Activated gamma-delta T cell treated with Interleukin-2 at 50 U/mL for 16 hours (primary cell): ENCODE measurements at places on chromosomes 1 and 21.

- DNase-seq: no peak
Observed at GRCh38 chr1:109802901-109803561, 39.3 kb upstream of the EPS8L3 start.

DNA sequence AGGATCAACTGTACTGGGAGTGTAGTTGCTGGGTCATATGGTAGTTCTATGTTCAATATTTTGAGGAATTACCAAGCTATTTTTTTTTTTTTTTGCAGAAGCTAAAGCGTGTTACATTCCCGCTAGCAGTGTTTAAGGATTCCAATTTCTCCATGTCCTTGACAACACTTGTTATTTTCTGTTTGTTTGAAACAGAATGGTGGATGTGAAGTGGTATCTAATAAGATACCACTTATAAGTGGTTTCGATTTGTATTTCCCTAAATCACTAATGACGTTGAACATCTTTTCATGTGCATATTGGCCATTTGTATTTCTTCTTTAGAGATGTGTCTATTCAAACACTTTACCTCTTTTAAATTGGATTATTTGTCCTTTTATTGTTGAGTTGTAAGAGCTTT, 112.2 kb downstream of the DISP1 start:
- DNase-seq: no peak

DNA sequence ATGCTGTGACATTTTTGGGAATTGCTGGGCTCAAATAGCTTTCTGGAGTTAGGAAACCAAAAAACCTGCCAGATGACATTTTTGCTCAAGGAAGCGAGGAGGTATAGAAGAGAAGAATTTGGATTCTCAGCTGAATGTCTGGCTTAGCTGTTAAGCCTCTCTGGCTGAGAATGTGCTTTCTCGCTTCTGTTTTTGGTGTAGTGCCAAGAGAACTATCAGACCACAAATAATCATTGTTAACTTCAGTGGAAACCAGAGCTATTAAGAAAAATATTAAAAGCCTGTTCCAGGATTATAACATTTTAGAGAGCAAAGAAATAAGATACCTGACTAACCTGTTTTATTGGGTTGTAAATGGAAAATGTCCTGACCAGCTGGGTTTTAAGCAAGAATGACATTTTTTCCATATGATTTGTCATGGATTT, 39.5 kb upstream of the DIPK1A start:
- no peak for DNase-seq

GRCh38 chr1:30410153-30410851, 313.1 kb downstream of the MATN1 start:
- DNase-seq: no peak

DNA sequence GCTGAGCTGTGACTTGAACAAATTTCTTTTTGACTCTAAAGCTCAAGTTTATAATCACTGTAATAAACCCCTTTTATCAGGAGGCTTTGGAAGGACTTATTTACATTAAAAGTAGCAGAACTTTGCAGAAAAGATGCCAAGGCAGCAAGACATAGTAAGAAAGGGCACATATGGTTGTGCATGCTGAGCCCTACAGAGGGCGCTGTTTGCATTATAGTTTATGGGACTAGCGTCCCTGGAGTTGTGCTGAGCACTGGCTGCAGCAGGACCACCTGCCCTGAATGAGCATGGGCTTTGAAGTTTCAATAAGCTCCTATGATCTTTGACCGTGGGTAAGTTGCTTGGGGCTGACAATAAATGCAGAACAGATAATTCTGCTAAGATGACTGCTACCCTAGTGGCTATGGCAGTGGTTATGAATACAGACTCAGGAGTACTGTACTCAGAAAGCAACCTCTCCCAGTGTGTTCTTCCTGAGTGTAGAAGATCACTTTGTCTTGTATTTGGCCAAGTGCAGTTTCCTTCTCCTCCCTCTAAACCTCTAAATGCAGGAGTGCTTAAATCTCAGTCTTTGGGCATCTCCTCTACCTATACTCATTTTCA, 45.4 kb upstream of the USP1 start:
- DNase-seq: no peak

DNA sequence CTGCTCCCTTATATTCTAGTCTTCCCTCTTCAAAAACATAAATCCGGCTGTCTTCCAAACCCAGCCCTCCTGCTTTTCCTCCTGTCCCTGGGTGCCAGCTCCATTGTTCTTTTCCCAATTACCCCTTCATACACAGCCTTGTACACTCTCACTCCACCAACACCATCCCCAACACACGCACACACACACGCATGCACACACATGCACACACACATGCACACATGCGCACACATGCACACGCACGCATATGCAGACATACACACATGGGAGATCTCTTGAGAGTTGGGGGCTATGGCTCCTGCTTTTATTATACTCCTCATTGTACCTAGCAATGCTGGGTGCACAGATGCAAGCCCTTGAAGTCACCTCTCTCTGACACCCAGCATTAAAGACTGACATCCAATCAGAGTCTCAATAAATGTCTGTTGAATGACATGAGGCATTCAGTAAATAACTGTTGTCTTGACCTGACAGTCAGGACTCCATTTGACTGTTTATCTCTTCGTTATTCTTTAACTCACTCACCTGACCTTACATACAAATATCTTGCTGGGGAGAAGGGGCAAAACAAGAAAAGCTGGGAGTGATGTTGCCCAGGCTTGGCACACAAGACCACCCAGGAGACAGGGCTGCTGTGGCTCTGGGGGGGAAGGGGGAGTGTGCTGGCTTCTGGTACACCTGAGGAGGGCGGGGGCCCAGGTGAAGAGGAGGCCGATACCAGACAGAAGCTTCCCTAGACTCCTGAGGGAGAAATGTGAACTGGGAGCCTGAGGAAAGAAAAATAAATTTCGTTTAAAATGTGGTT, 16.0 kb downstream of the ABCA4 start:
- no peak for DNase-seq

GRCh38 chr1:224922404-224923164, 6.9 kb upstream of the DNAH14 start:
- DNase-seq: no peak

- no peak for DNase-seq
Observed at GRCh38 chr1:30895944-30896660, 12.5 kb downstream of the SDC3 start.

DNA sequence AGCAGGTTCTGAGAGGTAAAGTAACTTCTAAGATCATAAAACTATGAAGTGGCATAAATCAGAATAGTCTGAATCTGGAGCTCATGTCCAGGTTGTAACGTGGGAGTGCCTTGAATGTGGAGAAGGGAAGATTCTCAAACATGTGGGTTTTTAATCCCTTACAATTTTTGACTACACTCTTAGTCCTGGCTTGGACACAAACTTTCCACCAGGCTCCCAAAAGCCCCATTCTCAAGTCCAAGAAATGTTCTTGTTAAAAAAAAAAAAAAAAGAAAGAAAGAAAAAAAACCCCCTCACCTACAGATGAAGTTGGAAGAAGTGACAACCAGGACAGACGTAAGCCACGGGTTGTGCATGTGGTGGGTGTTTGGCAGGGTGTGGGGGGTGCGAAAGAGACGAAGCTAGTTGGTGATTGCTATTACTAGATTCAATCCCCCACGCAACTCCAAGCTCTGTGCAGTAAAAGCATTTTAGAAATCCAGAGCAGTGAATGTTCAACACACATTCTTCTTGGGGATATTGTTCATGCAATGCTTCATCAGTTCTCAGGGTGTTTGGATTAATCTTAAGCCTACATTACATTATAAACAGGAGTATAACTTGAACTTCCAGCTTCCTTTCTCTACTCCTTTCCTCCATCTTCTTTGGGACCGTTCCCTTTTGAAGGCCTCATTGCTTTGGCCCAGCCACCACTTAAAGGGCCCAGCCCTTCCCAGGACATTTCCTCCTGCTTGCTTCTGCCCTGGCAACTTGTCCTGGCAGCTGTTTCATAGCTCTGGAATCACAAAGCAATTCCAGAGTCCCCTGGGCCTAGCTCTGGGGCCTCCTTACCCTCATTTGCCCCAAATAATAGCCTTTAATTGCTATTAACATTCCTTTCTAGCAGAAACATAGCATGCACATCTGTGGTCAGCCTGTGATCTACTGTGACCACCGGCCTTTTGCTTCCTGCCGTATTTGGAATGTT, 41.8 kb downstream of the PHC2 start:
- no peak for DNase-seq

GRCh38 chr21:29323189-29323588, 24.5 kb downstream of the BACH1 start:
- DNase-seq: no peak

GRCh38 chr1:163094589-163094988, 25.4 kb downstream of the RGS4 start:
- DNase-seq: no peak

GRCh38 chr1:28860332-28861073, 48.5 kb downstream of the OPRD1 start:
- DNase-seq: no peak

GRCh38 chr1:61135291-61135690, 52.9 kb downstream of the NFIA start:
- no peak for DNase-seq

DNA sequence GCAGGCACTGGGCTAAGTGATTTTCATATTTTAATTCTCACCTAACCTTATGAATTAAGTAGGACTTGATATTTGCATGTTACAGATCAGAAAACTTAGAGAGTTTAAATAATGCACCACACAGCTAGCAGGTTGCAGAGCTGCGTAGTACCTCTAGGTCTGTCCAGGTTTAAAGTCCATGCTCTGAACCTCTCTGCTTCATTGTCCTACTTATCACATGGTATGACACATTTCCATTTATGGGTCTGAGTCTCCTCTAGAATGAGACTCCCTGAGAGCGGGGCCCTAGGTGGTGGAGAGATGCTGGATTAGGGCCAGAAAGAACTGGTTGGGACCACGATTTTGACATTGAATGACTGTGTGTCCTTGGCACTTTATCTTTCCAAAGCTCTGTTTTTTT, 102.5 kb upstream of the USP24 start:
- no peak for DNase-seq

- DNase-seq: no peak
Observed at GRCh38 chr1:27862671-27863537, 9.4 kb upstream of the THEMIS2 start.

DNA sequence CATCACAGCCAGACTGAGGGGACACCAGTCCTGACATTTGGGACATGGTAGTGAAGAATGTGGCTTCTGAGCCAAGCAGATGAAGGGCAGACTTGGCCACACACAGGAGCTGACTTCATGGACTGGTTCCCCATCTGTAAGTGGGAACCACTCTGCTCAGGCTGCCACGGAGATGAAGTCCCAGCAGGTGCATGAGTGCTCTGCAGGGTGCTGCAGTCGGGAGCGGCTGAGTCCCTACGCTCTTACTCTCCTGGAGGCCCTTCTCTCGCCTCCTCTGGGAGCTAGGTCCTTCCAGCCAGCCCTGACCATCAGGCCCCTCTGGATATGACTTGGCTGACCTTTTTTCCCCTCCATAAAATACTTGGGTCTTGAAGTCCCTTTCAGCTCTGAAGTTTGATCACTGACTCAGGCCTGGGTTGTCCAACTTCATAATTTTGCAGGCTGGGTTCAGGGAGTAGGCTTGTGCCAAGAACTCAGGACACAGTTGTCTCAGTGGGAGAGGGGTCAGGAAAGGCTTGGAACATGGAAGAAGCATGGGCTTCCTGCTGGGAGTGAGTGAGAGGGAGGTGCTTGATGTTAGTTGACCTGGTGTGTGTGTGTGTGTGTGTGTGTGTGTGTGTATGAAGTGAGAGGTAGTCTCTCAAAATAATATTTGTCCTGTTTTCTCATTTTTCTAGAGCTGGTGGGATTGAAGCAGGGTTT, 21.0 kb upstream of the EPS8L3 start:
- DNase-seq: no peak

GRCh38 chr1:67659229-67659628, 25.8 kb upstream of the GADD45A start:
- no peak for DNase-seq

DNA sequence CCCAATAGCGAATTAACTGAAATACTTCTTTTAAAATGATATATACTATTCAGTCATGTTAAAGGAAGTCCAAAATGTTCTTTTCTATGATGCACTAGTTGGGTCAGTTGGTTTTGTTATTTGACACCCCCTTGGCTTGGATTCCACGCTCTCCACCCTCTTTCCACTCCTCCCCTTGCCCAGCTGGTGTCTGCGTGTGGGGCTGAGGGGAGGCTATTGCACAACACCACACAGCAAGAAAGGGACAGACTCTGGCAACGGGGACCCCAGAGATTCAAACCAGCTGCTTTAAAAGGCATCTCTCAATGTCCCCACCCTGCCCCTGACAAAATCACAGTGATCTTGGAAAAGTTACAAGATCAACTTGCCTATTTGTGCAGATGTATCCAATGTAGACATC, 394.3 kb downstream of the TGFB2 start:
- no peak for DNase-seq

GRCh38 chr1:182368358-182368757, 23.2 kb downstream of the GLUL start:
- no peak for DNase-seq

GRCh38 chr1:165389609-165390008, 33.1 kb upstream of the LMX1A start:
- no peak for DNase-seq

DNA sequence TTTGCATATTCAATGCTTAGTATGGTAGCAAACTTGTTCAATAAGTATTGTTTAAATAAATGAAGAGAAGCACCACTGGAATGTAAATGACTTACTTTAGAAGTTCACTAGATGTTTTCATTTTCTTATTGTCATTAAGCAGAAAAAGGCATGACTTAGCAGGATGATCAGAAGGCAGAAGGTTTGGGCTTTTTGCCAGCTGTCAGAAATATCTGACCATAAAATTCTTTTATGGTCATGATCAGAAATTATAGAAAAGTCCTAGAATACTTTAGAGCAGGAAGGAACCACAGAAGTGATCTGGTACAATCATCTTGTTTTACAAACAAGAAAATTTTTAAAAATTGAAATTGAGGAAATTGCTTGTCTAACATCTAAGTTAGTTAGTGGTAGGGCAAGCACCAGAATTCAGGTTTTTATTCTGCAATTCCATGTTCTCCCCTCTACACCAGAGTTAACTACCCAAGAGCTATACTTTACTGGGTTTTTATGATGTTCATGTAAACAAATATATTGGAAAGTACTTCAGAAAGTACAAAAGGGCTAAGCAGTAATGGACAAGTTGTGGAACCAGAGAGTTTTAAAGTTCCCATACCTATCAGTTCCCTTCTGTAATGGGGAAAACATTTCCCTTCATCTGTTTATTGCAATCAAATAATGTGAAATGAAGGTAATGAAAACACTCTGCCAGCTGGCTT, 10.1 kb downstream of the FMO5 start:
- DNase-seq: no peak

DNA sequence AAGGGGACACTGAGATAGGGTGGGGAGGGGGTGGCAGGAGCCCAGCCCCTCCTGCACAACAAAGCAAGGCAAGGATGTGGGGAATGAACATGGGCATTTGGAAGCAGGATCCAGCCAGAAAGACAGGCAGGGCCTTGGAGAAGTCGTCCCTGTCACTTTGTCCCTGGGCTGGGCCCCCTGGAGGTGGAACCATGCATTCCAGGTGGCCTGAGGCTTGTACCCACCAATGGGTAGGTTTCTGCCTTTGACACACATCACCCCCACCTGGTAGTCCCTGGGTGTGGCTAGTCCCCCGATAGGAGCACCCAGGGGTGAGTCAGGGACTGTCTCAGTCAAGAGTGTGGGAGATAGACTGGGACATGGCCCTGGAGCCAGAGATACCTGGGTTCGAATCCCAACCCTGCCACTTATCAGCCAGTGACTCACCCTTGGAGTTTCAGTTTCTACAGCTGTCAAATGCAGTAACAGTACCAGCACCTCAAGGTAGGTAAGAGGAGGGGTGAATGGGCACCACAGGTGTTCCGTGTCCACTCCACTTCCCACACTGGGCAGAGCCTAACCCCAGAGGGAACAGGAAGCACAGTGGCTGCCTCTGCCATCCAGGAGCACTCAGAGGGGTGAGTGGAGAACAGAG, 10.0 kb downstream of the PLA2G2D start:
- no peak for DNase-seq
